ENCODE measurements at places on chromosomes 11 and 22. TPM values are rescaled to one million over a fixed set of nuclear protein-coding genes. Genes with fewer than 3 reads are reported as not detected.
A peak's percentile ranks its signal among the peaks of the same experiment; 100 is the strongest.

- no peak for DNase-seq
- no peaks in the 10 kb centered on the region for H3K27me3 ChIP-seq
- H3K4me3 ChIP-seq = no peak overlapping the region
- peaks cover 13% of the 10 kb centered on the region for H3K36me3 ChIP-seq
Measured at GRCh38 chr11:130300567-130300966, 14.2 kb downstream of the ZBTB44 start.

Gene CTNND1
- total RNA-seq = 126 TPM

DNA sequence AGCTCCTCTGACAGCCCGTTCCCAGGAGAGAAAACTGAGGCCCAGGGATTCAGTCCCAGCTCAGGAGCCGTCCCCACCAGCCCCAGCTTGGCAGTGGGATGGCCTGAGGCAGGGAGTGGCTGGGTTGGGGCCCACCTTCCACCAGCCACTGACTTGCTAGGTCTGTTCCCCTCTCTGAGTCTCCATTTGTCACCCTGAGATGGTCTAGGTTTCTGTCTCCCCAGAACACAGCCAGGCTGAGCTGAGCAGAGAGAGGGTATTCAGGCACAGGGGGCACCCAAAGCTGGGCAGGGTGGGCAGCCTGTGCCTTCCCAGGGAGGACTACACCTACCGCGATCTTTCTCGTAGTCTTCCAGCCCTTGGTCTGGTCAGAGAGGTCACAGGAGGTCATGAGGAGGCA is 95.7 kb downstream of the PDE2A start:
- H3K27ac ChIP-seq = no peak overlapping the region
- peak; percentile 33 for DNase-seq
- no peaks in the 10 kb centered on the region for H3K36me3 ChIP-seq
- no peak overlapping the region for H3K4me3 ChIP-seq
- peaks cover 1% of the 10 kb centered on the region for H3K4me1 ChIP-seq
- H3K27me3 ChIP-seq = peaks cover 37% of the 10 kb centered on the region

Gene MRGPRX4
- not detected for total RNA-seq

Gene PACSIN3
- total RNA-seq = 69.4 TPM

Gene C11orf86
- total RNA-seq = not detected

Gene TREH
- not detected for total RNA-seq

- H3K36me3 ChIP-seq = peaks cover 7% of the 10 kb centered on the region
- H3K4me3 ChIP-seq = no peak overlapping the region
- no peaks in the 10 kb centered on the region for H3K4me1 ChIP-seq
- no peak for DNase-seq
Measured at GRCh38 chr11:94449437-94449836, 44.2 kb downstream of the MRE11 start.

Gene SMIM35
- not detected for total RNA-seq

DNA sequence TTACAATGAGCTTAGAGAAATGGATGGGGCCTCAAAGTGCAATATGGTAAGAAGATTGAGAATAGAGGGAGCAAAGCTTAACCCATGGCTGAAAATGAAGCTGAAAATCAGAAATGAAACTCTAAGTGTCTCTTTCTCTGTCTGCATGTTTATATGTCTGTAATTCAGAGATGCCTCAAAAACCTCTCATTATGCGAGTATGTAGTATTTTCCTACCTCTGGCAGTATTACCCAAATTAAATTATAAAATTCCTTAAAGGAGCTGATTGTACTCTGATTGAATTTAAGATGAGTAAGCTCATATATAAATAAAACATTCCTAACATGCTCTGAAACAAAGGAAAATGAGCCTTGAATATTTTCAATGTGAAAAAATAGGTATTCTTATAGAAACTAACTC is 39.8 kb upstream of the PRSS23 start:
- no peaks in the 10 kb centered on the region for H3K27me3 ChIP-seq
- peaks cover 30% of the 10 kb centered on the region for H3K4me1 ChIP-seq
- H3K27ac ChIP-seq = peak overlapping the region; percentile 6
- H3K4me3 ChIP-seq = no peak overlapping the region
- peaks cover 3% of the 10 kb centered on the region for H3K36me3 ChIP-seq
- DNase-seq = no peak

DNA sequence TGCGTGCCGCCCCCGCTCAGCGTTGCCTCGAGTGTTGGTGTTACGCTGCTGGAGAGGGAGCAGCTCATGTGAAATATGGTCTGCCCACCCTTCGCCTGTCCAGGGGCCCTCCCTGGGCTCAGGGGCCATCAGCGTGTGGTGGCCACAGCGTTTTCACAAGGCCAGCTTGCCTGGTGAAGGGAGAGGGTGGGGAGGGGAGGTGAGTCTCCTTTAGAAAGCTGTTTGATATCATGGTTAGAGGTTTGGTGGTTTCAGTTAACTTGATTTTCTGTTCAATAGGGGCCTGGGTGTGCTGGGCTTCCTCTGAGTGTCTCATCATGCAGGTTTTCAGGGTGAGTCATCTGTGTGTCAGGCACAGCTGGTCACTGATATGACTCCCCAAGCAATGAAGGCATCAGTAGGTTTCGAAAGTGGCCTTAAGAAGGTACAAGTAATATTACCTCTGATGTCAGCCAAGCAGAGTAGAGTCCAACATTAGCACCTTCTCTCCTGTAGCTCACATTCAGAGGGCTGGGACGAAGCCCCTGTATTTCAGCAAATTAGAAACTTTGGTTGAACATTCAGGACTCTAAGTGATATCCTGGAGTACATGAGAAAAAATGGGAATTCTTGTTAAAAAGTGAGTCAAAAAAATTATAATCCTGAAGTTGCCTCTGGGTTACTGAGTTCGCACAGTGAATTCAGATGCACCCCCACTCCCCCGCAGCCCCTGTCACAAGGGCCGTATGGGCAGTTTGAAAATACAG is 172.5 kb downstream of the TBC1D22A start:
- H3K27me3 ChIP-seq = no peaks in the 10 kb centered on the region
- peak overlapping the region; percentile 45 for H3K27ac ChIP-seq
- no peak for DNase-seq

DNA sequence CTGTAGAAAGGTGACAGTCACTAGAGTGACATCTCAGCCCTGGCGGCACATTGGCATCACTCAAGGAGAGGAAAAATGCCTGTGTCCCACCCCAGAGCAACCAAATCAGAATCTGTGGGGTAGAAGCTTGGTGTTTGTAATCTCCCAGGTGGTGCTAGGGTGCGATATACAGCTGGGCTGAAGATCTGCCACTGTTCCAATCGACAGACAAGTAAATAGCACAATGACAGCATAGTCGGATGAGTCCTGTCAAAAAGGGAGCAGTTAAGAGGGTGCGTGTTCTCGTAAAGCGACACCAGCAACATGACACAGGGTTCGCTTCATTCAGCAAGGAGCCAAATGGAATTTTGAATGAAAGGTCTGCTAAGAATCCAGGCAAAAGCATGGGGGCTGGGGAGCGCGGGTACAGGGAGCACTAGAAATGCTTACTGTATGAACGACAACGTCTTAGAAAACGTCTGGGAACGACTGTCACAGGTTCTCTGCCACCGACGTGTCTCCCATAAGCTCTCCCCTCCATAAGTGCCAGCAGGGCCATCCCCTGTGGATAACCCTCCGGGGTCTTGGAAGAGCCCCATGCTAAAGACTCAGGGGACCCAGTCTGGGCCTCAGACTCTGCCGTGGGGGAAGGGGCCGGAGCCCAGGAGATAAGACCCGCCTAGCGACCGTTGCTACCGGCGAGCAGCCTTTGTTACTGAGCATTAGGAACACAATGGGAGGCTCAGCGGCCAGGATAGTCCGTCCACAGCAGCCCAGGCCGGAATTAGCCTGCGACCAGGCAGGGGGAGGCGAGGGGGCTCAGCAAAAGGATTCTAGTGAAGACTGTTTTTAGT is 20.8 kb downstream of the ADA2 start:
- H3K4me1 ChIP-seq = peaks cover 11% of the 10 kb centered on the region
- H3K27me3 ChIP-seq = peaks cover 8% of the 10 kb centered on the region
- H3K4me3 ChIP-seq = peak overlapping the region; percentile 60
- H3K27ac ChIP-seq = no peak overlapping the region
- DNase-seq = no peak

DNA sequence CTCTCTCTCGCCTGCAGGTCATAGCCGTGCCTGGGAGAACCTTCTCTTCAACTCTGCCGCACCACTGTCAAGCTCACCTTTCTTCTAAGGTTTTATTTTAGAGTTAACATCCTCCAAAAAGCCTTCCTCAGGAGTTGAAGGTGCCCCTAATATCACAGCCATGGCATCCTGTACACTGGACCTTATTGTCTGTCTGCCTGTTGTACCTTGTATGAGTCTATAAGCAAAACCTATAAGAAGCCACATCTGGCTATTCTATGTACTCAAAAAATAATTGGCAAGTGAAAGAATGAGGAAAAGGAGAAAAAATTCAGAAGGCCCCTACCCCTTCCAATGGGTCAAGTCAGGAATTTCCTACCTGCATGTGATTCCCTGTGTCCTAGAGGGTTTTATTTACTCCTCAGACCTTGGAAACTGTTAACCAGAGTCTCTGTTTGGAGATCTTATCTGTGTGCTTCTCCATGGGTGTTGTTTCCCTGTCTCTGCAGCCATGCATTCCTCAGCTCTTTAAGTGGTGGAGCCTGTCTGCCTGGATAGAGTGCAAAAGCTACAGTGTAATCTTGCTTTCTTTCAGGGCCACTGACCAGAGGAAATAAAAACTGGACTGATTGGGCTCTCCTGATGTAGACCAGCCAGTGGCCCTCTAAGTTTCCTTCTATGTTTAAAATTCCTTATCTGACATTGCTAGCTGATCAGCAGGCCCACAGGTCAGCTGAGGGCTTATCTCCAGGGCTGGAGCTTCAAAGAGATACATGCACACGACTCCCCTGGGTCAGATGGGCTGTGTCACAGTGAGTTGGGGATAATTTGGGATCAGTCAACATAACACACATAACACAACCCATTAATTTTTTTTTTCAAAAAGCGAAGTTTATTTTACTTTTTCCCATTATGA is 37.6 kb upstream of the TMEM135 start:
- no peak for DNase-seq
- H3K4me1 ChIP-seq = peaks cover 8% of the 10 kb centered on the region
- no peak overlapping the region for H3K4me3 ChIP-seq
- no peaks in the 10 kb centered on the region for H3K27me3 ChIP-seq
- no peaks in the 10 kb centered on the region for H3K36me3 ChIP-seq

DNA sequence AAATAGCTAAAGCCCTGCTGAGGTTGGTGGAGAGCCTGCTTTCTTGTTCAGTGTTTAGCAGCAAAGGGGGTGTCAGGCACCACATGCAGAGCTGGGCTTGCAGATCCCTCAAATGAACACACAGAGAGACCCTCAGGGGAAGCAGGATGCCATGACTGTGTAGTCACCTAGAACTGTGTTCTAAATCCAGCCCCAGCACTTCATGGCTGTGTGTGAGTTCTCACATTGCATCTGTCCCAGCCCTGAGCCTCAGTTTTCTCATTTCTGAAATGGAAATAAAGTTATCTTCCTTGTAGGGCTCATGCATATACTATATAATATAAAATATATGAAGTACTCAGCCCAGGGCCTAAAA is 47.1 kb downstream of the CWC15 start:
- H3K27me3 ChIP-seq = peaks cover 2% of the 10 kb centered on the region
- H3K36me3 ChIP-seq = peaks cover 1% of the 10 kb centered on the region
- H3K4me1 ChIP-seq = peaks cover 47% of the 10 kb centered on the region
- H3K27ac ChIP-seq = peak overlapping the region; percentile 97
- no peak for DNase-seq
- no peak overlapping the region for H3K4me3 ChIP-seq

DNA sequence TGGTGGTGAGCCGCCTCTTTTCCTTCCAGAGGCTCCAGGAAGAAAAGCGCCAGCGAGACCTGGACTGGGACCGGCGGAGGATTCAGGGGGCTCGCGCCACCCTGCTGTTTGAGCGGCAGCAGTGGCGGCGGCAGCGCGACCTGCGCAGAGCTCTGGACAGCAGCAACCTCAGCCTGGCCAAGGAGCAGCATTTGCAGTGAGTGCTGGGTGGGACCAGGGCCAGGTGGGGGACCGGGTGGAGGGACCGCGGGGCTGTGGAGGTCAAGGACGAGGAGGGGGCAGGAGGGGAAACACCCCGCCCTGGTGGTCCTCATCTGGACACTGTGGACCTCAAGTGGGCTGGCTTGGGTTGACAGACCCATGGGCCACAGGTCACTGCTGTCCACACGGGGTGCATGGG is 17.4 kb downstream of the RIBC2 start:
- peak; percentile 77 for DNase-seq
- H3K36me3 ChIP-seq = peaks cover 2% of the 10 kb centered on the region
- no peak overlapping the region for H3K27ac ChIP-seq
- H3K4me1 ChIP-seq = peaks cover 7% of the 10 kb centered on the region

Gene SHISA8
- not detected for total RNA-seq

- peaks cover 18% of the 10 kb centered on the region for H3K4me1 ChIP-seq
- peak; percentile 92 for DNase-seq
- H3K4me3 ChIP-seq = no peak overlapping the region
Measured at GRCh38 chr11:6468712-6469495, 4.8 kb downstream of the TRIM3 start.

DNA sequence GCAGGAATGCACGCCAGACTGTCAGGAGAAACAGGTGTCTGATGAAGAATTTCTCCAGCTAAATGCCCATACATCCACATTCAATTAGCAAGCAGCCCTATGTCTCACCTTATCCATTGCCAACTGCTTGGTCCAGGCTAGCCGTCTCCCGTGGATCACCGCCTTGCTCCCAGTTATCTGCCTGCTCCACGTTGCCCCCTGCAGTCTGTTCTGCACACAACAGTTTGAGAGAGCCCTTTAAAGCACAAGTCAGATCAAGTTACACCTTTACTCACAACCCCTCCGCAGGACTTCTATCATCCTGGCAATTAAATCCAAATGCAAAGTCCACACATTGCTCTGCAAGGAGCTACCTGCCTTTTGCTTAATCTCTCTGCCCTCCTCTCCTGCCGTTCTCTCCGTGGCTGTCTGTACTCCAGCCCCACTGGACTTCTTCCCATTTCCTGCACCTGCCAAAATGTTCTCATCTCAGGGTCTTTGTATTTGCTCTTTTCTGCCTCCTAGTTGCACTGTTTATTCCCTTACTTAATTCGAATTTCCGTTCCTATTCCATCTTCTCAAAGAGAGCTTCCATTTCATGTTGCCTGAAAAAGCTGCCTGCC is 185.3 kb upstream of the LARGE1 start:
- no peaks in the 10 kb centered on the region for H3K36me3 ChIP-seq
- H3K27me3 ChIP-seq = peaks cover 10% of the 10 kb centered on the region
- no peaks in the 10 kb centered on the region for H3K4me1 ChIP-seq
- H3K27ac ChIP-seq = no peak overlapping the region
- DNase-seq = no peak
- H3K4me3 ChIP-seq = no peak overlapping the region

GRCh38 chr11:129637983-129638776 is 177.5 kb upstream of the TMEM45B start:
- no peaks in the 10 kb centered on the region for H3K36me3 ChIP-seq
- no peak overlapping the region for H3K4me3 ChIP-seq
- no peak overlapping the region for H3K27ac ChIP-seq
- no peaks in the 10 kb centered on the region for H3K27me3 ChIP-seq

DNA sequence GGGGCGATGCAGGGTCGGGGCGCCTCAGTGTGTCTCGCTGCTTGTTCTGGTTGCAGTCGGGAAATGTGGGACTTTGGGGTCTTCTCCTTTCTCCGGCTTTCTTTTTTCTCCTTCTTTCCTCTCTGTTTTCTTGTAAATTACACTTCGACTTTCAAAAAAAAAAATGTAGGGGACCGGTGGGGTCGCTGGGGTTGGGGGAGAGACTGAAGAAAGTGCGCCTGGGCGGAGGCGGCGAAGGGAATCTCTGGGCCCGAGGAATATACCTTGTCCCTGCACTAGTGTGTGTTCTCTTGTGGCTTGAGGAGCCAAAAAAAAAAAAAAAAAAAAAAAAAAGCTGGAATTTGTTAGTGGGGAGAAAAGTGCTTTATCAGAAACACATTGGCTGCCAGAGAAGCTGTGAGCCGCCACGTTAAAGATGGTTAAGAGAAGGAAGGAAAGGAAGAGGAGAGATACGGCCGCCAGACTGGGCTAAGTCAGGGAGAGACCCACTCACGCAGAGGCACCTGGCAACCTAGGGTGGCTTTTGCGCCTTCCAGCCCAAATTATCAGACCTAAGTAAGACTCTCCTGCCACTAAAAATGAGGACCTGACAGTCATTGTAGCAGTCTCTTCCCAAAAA is 8.4 kb upstream of the FLI1 start:
- H3K4me3 ChIP-seq = no peak overlapping the region
- no peaks in the 10 kb centered on the region for H3K36me3 ChIP-seq
- peaks cover 54% of the 10 kb centered on the region for H3K27me3 ChIP-seq

Gene HBD
- not detected for total RNA-seq

Data from chondrocyte (in vitro differentiated cells).